ENCODE measurements at places on chromosomes 13 and 19.

- peak; percentile 67 for DNase-seq
These were observed at the start of gene CCDC106 for GRCh38 chr19:55647732-55648584. Gene CCDC106, plus strand, starts transcription at chr19:55648212. Its CDS starts 835 bp downstream, at chr19:55649047.

- DNase-seq: no peak
These were observed 846 bp downstream of the ZNF790 start for GRCh38 chr19:36837176-36837905.

- DNase-seq: no peak
These were observed 4.2 kb downstream of the ARHGAP45 start for GRCh38 chr19:1070931-1071791.

DNA sequence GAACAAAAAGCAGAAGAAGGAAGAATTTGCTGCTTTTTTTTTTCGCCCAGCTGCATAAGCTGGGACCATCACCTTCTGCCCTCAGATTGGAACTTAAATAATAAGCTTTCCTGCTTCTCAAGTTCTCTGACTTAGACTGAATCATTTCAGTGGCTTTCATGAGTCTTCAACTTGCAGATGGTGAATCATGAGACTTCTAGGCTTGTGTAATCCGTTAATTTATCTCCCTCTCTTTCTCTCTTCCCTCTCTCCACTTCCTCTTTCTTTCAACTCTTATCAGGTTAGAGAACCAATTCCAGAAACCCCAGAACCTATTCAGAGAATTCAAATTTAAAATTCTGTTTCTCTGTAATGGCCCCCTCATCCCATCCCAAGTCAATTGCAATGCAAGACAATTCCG is 1153.7 kb downstream of the PCDH9 start:
- DNase-seq: no peak

DNA sequence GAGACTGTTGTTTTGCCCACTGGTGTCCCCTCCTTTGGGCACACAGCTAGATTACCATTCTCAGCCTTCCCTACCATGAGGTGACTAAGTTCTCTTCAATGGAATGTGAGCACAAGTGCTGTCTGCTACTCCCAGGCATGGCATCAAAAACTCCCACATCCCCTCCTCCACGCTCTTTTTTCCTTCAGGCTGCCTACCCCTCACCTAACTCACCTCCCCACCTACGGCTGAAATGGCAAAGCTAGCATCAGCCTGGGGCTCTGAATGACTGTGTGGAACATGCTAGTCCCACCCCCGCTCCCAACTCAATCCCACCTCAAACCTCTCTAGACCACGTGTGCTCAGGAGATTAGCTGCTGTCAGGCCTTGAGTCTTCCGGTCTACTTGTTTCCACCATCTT is 512.2 kb downstream of the DIAPH3 start:
- DNase-seq: no peak

DNA sequence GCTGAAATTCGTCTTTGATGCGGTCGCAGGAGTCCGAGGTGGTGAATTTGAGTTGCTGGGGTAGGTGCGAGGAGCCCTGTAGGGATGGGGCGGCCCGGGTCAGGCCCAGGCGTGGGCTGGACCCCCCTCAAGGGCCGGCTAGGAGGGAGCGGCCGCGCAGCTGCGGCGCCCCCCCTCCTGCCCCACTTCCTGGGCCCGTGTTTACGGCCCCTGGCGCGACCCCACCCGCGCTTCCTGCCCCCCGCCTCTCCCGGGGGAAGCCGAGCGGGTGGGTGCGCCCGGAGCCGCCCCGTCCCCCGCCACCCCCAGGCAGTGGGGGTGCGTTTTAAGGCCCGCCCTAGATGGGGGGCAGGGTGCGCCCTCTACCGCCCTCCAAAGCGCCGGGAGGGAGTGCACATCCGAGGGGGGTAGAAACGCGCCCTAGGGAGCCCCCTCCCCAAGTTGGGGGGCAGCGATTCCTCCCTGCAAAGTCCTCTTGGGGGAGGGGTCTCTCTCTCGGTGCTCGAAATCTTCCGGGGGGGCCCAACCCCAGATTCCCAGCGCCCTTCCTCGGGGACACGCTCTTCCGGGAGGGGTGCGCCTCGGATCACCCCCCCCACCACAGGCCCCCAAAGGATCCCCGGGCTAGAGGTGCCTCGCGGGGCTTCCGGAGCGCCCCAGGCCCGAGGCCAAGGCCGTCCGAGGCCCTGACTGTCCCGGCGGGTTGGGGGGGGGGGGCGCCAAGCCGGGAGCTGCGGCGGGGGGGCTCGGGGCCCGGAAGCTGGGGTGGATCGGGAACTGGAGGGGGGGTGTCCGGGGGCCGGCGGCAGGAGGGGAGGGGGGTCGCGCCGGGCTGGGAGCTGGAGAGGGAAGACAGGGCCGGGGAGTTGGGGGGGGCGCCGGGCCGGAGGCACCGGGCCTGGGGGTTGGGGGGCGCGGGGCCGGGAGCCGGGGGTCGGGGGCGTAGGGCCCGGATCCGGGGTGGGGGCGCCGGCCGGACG is 823 bp downstream of the TLE5 start:
- DNase-seq: peak; percentile 9

DNA sequence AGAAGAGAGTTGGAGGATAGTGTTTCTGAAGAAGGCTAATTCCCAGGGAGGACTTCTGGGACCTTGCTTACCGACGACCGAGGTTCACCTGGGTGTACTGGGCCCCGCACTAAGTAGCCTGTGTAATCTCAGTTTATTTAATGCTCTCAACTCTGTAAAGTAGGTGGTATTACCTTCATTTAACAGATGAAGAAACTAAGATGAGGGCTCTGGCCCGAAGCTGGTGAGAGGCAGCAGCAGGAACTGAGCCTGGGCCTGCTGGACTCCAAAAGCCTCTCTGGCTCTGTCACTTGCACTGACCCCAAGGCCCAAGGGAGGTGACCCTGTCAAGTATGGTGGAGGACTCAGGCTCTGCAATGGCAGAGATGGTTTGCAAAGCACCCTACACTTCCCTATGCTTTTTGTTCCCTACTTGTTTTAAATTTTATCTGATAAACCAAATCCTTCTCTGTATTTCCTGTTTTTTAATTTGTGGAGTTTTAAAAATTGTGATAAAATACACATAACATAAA is 50.6 kb downstream of the GGACT start:
- DNase-seq: no peak

GRCh38 chr13:44363631-44364344 is 9.8 kb upstream of the SERP2 start:
- DNase-seq: no peak

GRCh38 chr19:33562636-33563035 is 41.0 kb upstream of the PEPD start:
- DNase-seq: no peak

DNA sequence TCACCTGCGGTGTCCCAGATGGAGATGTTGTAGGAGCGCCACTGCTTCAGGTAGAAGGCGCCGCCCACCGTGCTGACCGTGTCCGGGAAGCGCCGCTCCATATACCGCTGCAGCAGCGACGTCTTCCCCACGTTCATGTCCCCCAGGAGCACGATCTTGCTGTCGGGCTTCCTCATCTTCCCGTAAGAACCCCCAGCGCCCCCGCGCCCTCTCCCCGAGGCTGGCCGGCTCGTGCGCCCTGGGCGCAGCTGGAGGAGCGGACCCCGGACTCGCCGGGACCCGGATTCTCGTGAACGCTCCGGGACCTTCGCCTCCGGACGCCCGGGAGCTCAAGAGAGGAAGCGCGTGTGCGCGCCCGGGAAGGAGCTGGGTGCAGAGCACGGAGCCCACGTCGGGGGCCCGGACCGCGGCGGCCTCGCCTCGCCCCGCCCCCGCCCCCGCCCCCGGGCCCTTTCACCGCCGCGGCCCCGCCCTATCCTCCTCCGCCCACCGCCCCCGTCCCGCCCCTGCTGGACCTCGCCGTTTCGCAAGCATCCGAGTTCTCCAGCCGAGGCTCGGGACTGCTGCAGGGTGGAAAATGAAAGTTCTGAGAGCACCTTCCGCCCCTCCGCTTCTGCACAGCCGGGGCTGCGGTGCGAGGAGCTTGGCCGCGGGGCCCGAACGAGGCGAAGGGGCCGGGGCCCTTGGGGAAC is at the start of gene RAB20:
Gene RAB20 (minus strand): TSS at position 379 of the 692 bp plus-strand sequence. CDS start 203 bp downstream, at position 176.
- peak; percentile 64 for DNase-seq

DNA sequence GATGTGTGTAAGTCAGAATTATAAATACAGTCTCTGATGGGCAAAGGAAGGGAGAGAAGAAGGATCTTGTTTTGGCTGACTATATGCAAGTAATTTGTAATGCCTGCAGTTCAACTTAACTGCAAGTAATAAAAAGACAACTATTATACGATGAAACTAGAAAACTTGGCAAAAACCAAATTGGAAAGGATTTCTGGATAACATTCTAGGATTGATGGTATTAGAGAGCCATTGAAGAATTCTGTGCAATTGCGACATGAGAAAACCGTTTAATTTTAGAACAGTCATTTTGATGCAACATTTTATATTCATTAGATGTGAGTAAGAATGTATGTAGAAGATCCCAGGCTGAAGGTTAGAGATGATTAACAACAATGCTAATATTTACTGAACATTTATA is 1334.1 kb downstream of the EFNB2 start:
- no peak for DNase-seq

- no peak for DNase-seq
These were observed 80.5 kb downstream of the FOXO1 start for GRCh38 chr13:40585911-40586471.

DNA sequence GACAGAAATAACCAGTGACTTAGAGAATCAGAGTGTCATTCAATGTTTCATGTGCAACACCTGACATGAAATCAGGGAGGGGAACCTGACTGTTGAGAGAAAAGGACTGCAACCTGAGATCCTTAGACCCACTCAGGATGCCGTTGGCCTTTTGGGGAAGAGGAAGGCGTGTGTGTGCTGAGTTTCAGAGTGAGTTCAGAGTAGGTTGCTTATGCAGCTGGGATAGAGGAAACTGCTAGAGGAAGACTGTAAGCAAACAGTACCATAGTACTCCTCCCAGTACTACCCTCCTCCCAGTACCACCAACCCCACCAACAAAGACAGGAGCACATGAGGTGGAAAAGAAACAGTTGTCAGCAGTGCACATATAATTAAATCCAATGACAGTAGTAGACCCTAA is 63.7 kb downstream of the KL start:
- DNase-seq: peak; percentile 78

DNA sequence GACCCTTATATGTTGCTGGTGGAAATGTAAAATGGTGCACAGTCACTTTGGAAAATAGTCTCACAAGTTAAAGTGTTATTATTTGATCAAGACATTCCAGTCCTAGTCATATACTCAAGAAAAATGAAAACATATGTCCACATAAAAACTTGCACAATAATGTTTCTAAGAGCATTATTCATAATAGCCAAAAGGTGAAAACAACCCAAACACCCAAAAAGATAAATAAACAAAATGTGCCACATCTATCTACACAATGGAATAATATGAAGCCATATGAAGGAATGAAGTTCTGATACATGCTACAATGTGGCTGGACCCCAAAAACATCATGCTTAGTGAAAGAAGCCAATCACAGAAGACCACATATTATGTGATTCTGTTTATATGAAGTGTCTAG is 14.4 kb upstream of the AKAP8 start:
- no peak for DNase-seq

DNA sequence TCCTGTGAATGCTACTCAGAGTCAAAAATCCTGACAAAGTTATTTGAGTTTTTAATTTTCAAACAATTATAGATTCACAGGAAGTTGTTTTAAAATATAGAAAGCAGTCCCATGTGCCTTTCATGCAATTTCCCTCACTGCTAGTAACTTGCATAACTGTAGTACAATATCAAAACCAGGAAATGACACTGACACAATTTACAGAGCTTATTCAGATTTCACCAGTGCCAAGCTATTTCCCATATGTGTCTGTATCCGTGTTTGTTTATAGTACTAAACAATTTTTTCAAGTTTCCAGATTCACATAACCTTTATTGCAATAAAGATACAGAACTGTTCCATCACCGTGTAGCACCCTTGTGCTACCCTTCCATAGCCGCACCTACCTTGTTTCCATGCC is 934.6 kb downstream of the PCDH17 start:
- DNase-seq: no peak

DNA sequence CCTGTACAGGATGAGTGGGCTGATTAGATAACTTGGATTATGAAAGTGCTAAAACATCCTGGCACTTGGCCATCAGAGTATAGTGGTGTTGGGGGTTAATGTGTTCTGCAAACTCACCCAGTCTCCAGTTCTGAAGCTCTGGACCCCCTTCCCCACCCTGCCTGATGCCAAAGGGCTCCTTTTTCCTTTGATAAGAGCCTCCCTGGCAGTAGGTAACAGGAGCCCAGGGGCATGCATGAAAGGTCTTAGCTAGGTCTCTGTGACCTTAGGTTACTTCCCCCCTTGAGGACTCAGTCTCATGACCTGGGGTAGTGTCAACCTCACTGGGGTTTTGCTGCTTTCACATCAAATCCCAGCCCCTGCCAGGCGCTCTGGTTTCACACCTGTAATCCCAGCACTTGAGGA is 2.5 kb downstream of the RPS28 start:
- no peak for DNase-seq

DNA sequence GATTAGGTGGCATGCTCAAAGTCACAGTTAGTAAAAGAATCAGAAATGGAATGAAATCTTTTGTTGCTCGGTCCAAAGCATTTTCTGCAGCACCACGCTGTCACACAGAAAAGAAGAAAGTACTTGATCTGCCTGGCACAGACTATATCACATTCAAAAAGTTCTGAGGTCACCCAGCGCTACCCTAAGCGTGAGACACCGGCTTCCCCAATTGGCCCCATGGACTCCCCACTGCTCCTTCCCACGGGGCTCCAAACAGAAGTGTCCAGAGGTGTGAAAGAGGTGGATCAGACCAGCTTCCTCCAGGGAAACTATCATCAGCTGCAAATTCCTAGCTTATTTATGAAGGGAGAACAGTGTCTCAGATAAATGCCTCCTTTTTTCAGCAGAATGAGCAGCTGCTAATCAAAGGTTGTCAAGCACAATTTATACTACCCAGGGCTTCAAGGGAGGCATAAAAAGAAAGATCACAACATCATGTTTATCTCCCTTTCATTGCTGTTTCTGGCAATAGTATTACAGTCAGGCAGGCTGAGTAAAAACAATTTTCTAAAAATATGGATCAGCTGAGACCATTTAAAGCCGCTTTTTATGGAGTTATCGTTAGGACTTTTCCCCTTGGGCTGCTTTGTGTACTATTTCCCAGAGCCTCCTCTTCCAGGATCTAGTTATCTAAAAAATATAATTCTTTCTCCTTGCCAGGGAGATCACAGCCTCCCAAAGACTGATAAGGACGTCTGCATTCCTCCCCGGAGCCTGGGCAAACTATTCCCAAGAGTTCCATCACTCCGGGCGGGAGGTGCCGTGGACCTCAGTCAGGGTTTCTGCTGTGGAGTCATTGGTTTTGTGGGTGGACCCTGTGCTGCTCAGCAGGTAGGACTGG is 208.0 kb downstream of the LHFPL6 start:
- no peak for DNase-seq

DNA sequence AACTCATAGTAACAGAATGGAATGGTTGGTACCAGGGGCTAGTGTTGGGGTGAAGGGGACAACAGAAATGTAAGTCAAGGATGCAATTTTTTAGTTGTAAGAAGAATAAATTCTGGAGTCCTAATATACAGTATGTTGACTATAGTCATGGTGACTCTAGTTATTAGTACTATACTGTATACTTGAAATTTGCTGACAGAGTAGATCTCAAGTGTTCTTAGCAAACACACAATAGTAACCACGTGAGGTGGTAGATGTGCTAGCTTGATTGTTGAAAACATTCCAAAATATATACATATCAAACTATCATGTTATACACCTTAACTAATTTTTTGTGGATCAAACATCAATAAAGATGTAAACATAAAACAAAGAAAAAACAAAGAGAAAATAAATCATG is 1345.1 kb upstream of the PCDH20 start:
- DNase-seq: no peak

- no peak for DNase-seq
These were observed 42.8 kb downstream of the TRPM4 start for GRCh38 chr19:49200238-49200862.

- no peak for DNase-seq
These were observed 9.2 kb downstream of the IQCN start for GRCh38 chr19:18264971-18265540.

- DNase-seq: no peak
These were observed 219.6 kb downstream of the GPC6 start for GRCh38 chr13:93446238-93446637.

All from GDM1 (cell line).